ENCODE measurements at places on chromosomes 6 and 20.

GRCh38 chr6:31927242-31927862, at the start of gene C2:
TSS of gene C2 (plus strand) at chr6:31927717. CDS start at chr6:31927753, 36 bp downstream.
- H3K36me3 ChIP-seq = no peaks in the 10 kb centered on the region
- H3K27ac ChIP-seq = no peak within 1 kb of the TSS

DNA sequence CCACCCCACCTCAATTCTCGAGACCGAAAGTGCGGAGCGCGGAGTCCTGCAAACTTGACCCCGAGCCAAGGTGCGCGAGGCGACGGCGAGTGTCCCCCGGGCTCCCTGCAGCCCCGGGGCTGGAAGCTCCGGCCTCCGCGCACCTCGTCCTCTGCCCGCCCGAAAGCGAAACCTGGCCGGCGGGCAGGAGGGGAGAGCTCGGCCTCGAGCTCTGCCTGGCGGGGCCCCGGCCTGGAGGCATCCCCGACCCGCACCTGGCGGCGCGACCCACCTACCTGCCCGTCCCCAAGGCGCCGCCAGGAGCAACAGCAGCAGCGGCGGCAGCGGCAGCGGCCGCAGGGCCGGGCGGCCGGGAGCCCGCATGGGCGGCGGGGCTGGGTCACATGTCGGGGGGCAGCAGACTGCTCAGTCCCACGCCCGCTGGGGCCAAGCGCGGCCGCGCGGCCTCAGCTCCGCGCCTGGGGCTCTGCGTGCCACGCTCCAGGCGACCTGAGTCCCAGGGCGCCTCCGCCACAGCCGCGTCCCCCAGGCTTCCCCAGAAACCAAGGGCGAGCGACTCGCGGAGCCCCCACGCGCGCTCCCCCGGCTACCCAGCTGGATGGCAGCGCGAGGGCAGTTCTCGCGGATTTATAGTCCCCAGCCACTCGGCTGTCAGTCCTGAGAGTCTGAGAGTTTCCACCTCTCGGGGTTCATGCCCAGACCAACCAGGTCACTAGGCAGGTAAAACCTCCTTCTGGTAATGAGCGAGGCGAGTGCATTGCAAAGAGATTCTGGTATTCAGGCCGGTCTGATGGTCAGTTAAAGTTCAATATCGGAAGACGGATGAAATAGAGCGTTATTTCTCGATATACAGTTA, at the start of gene IL20RA:
Gene IL20RA (minus strand): TSS at position 600 of the 856 bp plus-strand sequence. CDS start 237 bp downstream, at position 363.
- H3K4me1 ChIP-seq = no peaks in the 10 kb centered on the region
- peak; percentile 38 for DNase-seq
- peaks cover 36% of the 10 kb centered on the region for H3K27me3 ChIP-seq
- H3K27ac ChIP-seq = no peak within 1 kb of the TSS
- H3K36me3 ChIP-seq = no peaks in the 10 kb centered on the region

DNA sequence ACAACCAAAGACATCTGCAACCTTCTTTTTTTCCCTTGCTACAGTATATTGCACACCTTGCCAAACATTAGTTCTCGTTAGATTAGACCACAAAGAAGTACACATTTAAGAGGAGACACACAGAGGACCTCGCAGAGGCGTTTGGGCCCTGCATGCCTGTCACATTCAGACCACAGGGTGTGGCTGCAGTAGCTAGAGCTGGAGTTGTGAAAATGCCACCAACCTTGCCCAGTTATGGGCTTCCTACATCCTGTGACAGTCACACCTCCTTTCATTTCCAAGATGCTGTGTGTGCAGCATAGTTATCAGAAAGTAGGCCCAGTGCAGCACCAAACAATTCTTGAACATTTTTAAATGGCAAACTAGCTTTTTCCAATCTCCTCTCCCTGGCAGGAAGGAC, 2.4 kb downstream of the SYNE1 start:
- peak; percentile 12 for DNase-seq
- H3K4me1 ChIP-seq = peaks cover 5% of the 10 kb centered on the region
- H3K27ac ChIP-seq = no peak overlapping the region
- H3K27me3 ChIP-seq = peaks cover 29% of the 10 kb centered on the region
- no peaks in the 10 kb centered on the region for H3K36me3 ChIP-seq
- no peak overlapping the region for H3K4me3 ChIP-seq

DNA sequence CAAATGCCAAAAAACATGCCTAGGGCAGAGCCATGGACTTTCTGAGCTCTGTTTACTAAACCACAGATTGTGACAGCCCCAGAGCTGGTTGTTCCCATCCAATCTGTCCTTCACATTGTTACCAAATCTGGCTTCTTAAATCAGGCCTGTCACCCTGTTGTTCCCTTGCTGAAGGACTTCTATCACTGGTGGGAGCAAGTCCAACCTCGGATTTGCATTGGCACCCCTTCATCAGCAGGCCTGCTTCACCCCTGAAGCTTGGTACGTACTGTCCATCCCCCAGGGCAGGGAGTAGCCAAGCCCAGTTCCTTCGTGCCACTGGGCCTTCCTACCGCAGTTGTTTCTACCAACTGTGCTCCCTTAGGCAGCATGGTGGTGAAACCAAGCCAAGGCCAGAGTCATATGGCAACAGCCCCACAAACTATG, 357.3 kb upstream of the JARID2 start:
- H3K4me3 ChIP-seq = no peak overlapping the region
- no peaks in the 10 kb centered on the region for H3K36me3 ChIP-seq
- H3K4me1 ChIP-seq = no peaks in the 10 kb centered on the region
- DNase-seq = no peak

GRCh38 chr6:81996414-81996813, 243.9 kb upstream of the TENT5A start:
- no peak overlapping the region for H3K27ac ChIP-seq
- no peaks in the 10 kb centered on the region for H3K36me3 ChIP-seq
- H3K4me3 ChIP-seq = no peak overlapping the region
- no peak for DNase-seq
- H3K4me1 ChIP-seq = peaks cover 15% of the 10 kb centered on the region

DNA sequence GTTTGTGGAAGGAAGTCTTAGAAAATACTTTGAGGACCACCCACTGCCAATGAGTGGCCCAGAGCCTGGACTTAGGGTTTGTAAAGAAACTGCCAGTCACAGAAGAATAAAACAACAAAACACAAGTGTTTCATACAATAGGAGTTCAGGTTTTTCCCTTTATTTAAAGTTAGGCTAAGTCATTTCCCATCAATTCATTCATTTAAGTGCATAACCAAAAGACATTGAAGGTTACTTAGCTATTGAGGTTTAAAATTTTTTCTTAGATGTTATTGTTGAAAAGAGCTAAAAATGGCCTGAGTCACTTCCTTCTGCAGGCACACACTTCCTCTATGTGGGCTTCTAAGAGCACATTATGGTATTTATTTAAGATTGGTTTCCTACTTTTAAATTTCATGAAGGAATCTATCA, 54.2 kb downstream of the ARMC2 start:
- peak overlapping the region; percentile 61 for H3K27ac ChIP-seq
- peak; percentile 95 for DNase-seq
- H3K27me3 ChIP-seq = no peaks in the 10 kb centered on the region

DNA sequence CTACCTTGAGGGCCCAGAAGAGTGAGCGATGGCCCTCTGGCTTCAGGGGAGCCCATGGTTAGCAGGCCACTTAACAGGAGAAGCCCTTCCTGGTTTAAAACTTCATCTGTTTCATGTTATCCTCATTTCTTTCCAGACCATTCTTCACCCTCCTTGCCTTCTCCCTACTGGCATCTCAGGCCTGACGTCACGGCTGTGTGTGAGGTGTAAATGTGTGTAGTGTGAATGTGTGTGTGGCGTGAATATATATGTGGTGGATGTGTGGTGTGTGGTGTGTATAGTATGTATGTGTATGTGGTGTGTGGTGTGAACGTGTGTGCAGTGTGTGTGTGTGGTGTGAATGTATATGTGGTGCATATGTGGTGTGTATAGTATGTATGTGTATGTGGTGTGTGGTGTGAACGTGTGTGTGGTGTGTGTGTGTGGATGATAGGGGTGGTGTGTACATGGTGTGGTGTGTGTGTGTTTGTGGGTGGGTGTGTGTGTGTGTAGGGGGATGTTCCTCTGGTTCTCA, 88.5 kb downstream of the SOD2 start:
- DNase-seq = no peak
- no peaks in the 10 kb centered on the region for H3K27me3 ChIP-seq
- H3K36me3 ChIP-seq = no peaks in the 10 kb centered on the region

DNA sequence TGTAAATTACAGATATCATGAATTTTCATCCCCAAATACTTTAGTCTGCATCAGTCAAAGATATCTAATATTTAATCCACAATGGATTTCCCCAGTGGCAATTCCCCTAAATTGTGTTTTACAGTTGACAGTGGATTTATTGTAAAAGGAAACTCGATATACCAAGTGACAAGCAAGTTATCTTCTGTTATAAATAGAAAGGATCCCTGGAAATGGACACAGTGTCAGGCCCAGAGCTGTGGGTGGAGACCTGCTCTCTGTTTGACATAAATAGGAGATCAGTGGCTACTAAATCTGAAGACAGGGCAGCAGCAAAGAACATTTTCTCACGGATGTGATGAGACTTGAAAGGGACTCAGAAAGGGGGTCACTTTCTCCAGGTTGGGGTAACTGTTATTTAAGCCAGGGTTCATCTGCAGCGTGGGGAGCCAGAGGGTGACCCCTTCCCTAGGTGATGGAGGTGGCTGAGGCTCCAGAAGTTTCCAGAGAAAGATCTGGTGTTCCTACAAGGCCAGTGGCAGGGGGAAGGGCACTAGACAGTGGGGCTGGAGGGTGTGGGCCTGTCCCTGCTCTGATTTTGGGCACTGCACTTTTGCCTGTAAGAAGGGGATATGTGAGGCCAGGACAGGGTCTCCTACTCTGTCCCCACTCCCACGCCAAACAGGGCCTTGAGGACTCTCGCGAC, 12.3 kb upstream of the FAM110A start:
- peaks cover 3% of the 10 kb centered on the region for H3K4me1 ChIP-seq
- H3K36me3 ChIP-seq = no peaks in the 10 kb centered on the region
- DNase-seq = no peak
- no peaks in the 10 kb centered on the region for H3K27me3 ChIP-seq
- H3K4me3 ChIP-seq = no peak overlapping the region

- no peak overlapping the region for H3K27ac ChIP-seq
- H3K27me3 ChIP-seq = peaks cover 2% of the 10 kb centered on the region
- H3K36me3 ChIP-seq = no peaks in the 10 kb centered on the region
- no peak overlapping the region for H3K4me3 ChIP-seq
- no peaks in the 10 kb centered on the region for H3K4me1 ChIP-seq
Measured at GRCh38 chr20:41889126-41889843, 271.1 kb upstream of the CHD6 start.

DNA sequence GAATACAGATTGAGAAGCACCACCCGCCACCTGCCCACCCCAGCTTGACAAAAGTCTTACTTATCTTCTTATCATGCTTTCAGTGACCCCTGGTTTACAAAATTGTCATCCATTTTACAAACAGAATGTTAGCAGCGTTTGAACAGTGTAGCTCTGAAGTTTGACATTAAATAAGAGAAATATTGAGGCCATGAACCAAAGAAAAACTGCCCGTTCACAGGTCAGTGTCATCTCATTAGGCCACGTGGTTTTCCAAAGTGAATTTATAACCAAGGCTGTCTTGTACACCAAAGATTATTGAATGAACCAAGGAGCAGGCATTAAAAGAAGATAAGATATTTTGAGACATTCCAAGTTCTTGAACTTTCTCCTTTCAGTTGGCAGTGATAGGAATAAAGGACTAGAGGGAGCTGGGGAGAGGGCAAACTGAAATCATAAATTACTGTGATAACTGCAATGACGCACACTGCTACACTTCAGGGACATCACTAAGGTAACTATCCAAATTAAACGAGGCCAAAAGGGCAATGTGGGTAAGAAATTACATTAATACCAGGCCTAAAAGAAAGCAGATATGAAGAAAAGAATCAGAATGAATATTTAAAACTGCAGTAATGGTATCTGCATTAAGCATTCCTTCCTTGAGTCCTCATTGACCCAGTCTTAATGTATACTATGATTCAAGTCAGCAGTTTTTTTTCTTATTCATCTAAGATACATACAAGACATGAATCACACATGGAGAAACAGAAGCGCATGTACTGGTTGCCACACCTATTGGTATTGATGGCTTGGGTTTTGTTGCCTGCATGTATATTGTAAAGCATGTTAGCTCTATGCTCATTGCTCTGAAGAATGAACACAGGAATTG, 159.8 kb upstream of the ARG1 start:
- H3K4me3 ChIP-seq = no peak overlapping the region
- H3K27ac ChIP-seq = no peak overlapping the region
- no peaks in the 10 kb centered on the region for H3K36me3 ChIP-seq
- H3K4me1 ChIP-seq = no peaks in the 10 kb centered on the region
- no peak for DNase-seq
- H3K27me3 ChIP-seq = no peaks in the 10 kb centered on the region

DNA sequence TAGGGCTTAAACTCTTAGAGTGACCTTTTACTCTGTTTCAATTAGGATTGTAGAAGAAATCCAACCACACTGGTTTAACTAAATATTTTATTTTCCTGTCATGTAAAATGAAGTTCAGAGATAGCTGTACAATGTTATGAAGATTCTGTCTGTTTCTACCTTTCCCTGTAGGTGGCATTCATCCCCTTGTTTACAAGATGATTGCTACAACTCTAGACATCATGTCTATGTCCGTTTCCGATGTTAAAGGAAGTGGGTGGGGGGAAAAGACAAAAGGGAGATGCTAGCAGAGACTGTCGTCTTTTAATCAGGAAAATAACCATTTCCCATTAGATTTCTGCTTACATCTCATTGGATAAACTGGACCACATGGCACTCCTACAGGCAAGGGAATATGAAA, 30.9 kb upstream of the RIMS1 start:
- no peaks in the 10 kb centered on the region for H3K4me1 ChIP-seq
- DNase-seq = no peak
- H3K27me3 ChIP-seq = no peaks in the 10 kb centered on the region
- no peak overlapping the region for H3K27ac ChIP-seq

DNA sequence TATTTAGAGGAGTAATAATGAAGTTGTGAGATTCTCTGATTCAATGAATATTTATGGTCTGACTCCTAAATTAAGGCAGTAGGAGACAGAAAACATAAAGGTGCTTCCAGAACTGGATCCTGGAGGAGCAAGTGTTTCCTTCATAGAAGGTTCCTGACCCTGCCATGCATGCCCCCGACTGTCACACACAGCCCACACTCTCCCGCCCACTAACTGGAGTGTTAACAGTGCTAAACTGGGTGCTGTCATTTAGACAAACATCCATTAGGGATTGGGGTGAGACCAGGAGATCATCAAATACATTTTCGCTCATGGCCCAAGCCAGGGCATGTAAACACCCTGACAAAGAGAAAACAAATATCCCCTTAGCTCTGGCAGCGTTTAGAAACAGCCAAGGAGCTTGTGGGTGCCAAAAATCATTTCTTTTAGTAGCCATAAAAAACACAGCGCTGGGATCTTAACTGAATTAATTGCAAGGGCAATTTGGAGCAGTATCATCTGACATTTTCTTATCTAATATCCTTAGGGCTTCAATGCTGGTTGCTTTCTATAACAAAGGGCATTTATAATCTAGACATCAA, 46.8 kb downstream of the INSM1 start:
- no peaks in the 10 kb centered on the region for H3K4me1 ChIP-seq
- no peak overlapping the region for H3K27ac ChIP-seq
- no peak for DNase-seq
- H3K27me3 ChIP-seq = no peaks in the 10 kb centered on the region
- no peak overlapping the region for H3K4me3 ChIP-seq

Data from common myeloid progenitor, CD34-positive (primary cell).